ENCODE measurements at places on chromosomes 1 and 21.

DNA sequence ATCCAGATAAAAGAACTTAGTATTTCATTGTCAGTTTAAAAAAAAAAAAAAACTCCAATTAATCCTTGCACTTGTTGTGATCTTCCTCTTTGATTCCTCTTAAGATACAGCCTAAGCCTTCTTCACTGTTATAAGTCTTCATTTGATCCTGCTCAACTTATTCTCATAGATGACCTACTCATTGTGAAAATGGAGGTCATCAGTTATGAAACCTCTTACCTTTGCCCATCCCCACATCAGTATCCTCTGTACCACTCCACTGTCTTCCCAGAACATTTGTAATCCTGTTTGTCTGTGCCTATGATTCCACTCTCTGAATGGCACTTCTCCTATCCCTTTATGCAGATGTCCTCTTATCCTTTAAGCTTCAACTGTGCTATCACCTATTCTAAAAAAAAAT lies 28.0 kb downstream of the ODR4 start:
- no peak for DNase-seq

- DNase-seq = no peak
These were observed 32.9 kb downstream of the ARHGEF10L start for GRCh38 chr1:17572264-17572985.

GRCh38 chr1:36609241-36610027 lies 126.7 kb upstream of the CSF3R start:
- DNase-seq = no peak

- DNase-seq = no peak
These were observed 197.4 kb downstream of the ADGRL2 start for GRCh38 chr1:81998165-81998564.

GRCh38 chr21:33028287-33028670 lies 2.5 kb downstream of the OLIG2 start:
- DNase-seq = no peak

GRCh38 chr1:179314928-179315327 lies 21.3 kb downstream of the SOAT1 start:
- DNase-seq = no peak

DNA sequence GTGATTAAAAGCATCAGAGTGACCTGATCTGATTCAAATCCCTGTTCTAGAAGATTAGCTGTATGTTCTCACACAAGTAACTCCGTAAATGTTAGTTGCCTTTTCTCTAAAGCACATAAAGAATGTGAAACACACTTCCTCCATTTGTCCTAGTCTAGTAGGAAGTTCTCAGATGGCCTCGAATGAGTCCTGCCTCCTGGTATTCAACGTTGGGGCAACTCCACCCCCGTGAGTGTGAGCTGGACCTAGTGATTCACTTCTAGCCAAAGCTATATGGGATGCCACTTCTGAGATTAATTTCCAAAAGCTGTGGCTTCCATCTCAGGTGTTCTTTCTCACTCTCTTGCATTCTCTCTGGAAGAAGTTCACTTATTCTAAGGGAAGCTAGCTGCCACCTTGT lies 267.6 kb downstream of the GPATCH2 start:
- DNase-seq = no peak

DNA sequence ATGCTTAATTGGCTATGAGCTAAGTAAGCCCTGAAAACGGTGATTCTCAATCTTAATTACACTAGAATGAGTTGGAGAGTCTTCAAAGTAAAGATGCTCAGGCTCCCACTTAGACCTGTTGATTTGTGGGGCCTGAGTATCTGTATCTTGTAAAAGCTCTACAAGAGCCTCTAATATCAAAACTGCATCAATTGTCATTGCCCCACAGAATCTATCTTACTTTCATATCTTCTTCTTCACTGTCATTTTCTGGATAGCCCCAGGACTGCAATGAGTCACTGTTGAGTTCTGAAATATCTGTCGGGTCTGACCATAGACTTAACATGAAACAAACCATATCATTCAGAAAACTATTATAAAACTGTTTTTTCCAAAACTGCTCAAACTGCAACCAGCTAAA lies 102.8 kb upstream of the SERTAD4 start:
- no peak for DNase-seq

- no peak for DNase-seq
These were observed 11.0 kb upstream of the ZNF691 start for GRCh38 chr1:42835422-42835821.

- no peak for DNase-seq
These were observed 221.9 kb downstream of the ATG4C start for GRCh38 chr1:63005812-63006211.

GRCh38 chr1:155077758-155078445 lies 735 bp upstream of the EFNA3 start:
- no peak for DNase-seq

GRCh38 chr1:78787544-78787943 lies 137.9 kb downstream of the IFI44 start:
- no peak for DNase-seq

DNA sequence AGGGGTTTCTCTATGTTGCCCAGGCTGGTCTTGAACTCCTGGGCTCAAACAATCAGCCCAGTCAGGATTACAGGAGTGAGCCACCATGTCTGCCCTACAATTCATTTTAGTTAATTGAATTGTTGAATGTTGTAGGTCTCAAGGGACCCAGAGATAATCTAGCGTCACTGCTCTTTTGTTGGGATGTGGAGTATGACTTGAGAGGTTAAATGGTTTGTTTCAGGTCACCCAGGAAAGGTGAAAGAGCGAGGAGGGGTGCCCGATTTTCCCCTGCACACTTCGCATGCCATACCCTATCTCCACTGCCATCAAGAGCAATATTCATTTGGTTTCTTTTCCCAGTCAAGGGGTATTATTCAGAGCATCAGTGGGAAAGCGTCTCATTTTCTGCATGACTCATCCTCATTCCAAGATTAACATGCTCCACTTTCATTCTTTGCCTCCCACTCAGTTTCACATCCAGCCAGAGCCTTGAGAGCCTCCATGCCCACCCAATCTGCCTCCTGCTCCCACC lies 13.1 kb upstream of the SLC30A1 start:
- no peak for DNase-seq

- peak; percentile 80 for DNase-seq
These were observed at the start of gene RGS2 for GRCh38 chr1:192808518-192809306. Gene RGS2 (plus strand): TSS chr1:192809039. CDS start chr1:192809072, 33 bp downstream.

GRCh38 chr1:57704231-57704630 lies 280.4 kb upstream of the DAB1 start:
- no peak for DNase-seq

DNA sequence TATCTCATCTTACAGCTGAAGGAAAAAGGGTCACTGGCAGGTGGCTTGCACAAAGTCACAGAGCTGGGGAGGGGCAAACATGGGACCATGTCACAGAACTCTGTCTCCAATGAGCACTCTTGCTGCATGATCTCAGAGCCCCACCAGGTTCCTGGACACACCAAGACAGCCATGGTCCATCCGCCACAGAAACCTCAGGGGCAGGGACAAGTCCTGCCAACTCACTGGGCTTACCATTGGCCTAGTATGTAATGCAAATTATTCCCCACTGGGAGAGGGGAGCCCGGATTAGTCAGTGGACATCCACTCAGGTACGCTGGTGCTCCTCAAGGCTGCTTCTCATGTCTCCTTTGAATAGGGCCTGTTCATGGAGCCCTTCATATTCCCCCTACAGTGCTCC lies 14.2 kb downstream of the S100A7A start:
- DNase-seq = no peak

- peak; percentile 19 for DNase-seq
These were observed 5.0 kb upstream of the PTPN7 start for GRCh38 chr1:202165267-202165941.

DNA sequence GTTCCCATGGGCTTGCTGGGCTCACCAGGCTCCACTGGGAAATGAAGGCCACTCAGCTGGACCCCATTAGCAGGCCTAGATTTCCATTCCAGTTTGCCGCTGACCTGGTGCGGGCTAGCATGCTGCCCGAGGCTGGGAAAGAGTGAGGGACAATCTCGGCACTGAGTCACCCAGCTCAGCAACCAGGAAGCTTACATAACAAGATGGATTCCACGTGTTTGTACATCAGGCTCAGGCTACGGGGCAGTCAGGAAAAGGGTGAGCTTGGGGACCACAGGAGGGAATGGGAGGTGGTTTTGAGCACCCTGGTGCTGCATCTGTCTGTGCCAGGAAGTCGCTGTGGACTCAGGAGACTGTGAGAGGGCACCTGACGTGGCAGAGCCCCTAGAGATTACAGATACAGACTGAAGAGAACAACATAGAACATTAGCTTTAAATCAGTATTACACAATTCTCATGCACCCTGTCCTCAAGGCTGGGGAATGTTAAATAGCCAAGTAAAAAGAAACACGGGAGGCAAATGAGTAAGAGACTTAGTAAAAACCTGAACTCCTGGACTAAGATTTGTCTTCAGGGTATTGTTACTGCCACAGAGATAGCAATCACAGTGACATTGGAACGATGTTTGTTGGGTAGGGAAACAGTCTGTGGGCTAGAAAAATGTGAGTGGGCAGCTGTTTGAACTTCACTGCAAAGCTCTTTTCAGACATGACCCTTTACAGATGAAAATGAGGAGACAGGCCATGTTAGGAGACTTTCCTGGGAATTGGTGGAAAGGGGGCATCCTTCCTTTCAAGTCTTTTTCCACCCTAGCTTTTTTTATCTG lies 51.1 kb downstream of the GLUL start:
- no peak for DNase-seq

- no peak for DNase-seq
These were observed 114.9 kb downstream of the SIK1 start for GRCh38 chr21:43312011-43312410.

DNA sequence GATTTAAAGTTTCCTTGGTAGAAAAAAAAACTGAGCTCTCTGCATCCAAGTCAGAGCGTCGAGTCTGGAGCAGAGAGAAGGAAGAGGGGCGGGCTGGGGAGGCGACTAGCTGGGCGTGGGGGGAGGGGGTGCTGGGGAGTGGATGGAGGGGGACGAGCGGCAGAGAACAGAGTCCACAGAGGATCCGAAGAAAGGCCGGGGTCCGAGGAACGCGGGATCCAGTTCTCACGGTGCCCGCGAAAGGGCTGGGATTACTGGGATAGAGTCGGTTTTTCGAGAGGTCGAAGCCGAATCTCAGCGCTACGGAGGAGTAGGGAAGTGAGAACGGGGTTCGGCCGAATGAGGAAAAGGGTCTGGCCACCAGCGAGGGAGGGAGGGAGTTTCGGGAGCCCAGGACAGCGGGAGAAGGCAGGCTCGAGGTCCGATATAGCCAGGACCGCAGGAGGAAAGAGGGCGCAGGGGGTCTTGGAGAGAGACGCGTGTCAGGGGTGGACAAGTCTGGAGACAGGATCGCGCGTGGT lies 665 bp downstream of the DAB1 start:
- no peak for DNase-seq

GRCh38 chr1:222124602-222125001 lies 382.7 kb upstream of the DUSP10 start:
- no peak for DNase-seq

GRCh38 chr1:17375651-17376050 lies 3.7 kb downstream of the PADI6 start:
- DNase-seq = no peak

- no peak for DNase-seq
These were observed 104.2 kb upstream of the PROX1 start for GRCh38 chr1:213883618-213884017.

- no peak for DNase-seq
These were observed 41.1 kb upstream of the IL19 start for GRCh38 chr1:206729507-206729906.

DNA sequence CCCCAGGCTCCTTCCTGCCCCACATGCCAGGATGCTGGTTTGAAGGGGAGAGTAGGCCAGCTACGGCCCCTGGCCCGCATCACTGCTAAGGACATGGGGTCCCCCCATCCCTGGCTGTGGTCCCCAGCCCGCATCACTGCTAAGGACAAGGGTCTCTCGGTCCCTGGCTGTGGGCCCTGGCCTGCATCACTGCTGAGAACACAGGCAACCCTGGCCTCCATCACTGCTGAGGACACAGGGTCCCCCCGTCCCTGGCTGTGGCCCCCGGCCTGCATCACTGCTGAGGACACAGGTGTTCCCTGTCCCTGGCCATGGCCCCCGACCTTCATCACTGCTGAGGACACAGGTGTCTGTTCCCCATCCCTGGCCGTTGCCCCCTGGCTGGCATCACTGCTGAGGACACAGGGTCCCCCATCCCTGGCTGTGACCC lies 448 bp upstream of the OBSCN start:
- no peak for DNase-seq

- DNase-seq = no peak
These were observed 128.4 kb downstream of the CNIH3 start for GRCh38 chr1:224744521-224744920.
